Skin of body (tissue), 3 donors: ENCODE measurements at places on chromosomes 1 and 21. TPM values are rescaled to one million over a fixed set of nuclear protein-coding genes. Genes with fewer than 3 reads are reported as not detected.
A peak's percentile ranks its signal among the peaks of the same experiment; 100 is the strongest.

GRCh38 chr21:39009587-39010225 is 173.5 kb downstream of the PSMG1 start:
- no peak for DNase-seq

Gene ESRRG
- 2.3 TPM for total RNA-seq

GRCh38 chr1:199410462-199410861 is 617.0 kb upstream of the NR5A2 start:
- no peak for DNase-seq

- DNase-seq: no peak
Observed at GRCh38 chr1:31238986-31239613, 587 bp downstream of the NKAIN1 start.

DNA sequence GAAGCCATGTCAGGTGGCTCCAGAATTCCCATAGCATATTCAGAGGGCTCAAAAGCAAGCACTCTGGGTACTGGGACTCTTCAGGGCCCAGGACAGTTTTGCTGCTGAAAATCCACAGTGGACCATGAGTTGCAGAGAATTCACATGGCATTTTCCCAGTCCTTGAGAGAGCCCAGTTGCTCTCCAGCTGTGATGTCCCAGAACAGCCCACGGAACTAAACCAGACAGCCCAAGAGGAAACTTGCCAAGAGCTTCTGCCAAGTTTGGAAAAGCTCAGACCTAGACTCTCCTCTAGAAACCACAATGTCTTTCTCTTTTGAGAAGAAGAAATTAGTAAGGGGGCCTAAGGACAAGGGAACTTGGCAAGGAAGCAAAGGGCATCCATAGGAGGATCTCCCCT is 69.4 kb downstream of the RGS2 start:
- DNase-seq: peak; percentile 0

- DNase-seq: no peak
Observed at GRCh38 chr1:65317866-65318653, 8.7 kb downstream of the DNAJC6 start.

GRCh38 chr1:172108161-172108893 is 267.0 kb downstream of the DNM3 start:
- no peak for DNase-seq

DNA sequence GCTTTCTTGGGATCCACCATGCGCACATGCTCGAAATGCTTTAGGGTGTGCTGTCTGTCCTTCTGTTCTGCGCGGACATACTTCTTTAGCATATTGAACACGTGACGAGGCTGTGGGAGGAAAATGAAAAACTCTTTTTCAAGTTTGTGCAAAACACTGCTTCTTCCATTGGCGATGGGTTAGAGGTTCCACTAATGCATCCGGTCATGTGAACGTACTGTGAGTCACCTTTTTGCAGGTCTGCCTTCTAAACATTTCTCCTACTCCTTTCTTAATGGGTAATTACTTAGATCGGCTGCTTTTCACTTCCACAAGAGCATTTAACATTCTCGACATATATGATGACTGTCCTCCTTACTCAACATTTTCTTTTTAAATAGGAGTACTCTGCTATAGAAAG is 214.9 kb downstream of the APP start:
- DNase-seq: no peak
